ENCODE measurements at places on chromosomes 2 and 18.
A peak's percentile ranks its signal among the peaks of the same experiment; 100 is the strongest.

DNA sequence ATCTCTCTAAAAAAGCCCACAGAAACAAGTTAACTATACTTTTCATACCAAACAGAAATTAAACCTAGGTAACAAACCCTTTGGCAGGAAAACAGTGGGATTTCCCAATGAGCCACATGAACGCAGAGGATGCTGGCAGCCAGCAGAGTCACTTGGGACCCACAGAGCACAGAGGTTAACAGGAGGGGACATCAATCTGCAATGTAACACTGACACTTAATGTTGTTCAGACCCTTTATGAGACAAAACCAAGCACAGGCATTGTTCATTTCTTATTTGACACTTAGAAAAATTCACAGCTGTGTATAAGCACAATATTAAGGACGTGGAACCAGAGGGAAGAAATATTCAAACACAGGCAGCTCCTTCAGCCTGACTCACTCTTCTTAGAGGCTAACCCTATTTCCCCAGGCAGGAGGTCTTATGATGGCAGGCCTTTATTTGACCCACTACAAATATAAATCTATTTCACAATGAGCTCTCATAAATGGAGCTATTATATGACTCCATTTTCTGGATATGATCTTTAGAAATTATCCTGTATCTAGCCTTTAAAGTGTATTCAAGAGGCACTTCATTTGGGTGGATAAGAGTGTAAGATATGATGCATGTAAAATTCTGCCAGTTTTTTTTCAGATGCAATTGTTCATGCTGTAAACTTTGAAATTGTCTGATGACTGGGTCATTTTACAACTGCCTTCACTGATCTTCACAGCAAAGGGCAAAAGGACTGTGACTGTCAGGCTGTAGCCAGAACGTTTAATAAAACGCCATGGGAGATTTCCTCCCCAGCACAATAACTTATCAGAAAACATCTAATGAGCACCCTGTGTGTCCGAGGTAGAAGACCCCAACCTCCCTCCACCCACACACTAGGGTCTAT is 132.8 kb upstream of the SATB2 start:
- DNase-seq, result no peak

GRCh38 chr18:50280707-50281294 is 522 bp downstream of the MBD1 start:
- DNase-seq, result no peak

DNA sequence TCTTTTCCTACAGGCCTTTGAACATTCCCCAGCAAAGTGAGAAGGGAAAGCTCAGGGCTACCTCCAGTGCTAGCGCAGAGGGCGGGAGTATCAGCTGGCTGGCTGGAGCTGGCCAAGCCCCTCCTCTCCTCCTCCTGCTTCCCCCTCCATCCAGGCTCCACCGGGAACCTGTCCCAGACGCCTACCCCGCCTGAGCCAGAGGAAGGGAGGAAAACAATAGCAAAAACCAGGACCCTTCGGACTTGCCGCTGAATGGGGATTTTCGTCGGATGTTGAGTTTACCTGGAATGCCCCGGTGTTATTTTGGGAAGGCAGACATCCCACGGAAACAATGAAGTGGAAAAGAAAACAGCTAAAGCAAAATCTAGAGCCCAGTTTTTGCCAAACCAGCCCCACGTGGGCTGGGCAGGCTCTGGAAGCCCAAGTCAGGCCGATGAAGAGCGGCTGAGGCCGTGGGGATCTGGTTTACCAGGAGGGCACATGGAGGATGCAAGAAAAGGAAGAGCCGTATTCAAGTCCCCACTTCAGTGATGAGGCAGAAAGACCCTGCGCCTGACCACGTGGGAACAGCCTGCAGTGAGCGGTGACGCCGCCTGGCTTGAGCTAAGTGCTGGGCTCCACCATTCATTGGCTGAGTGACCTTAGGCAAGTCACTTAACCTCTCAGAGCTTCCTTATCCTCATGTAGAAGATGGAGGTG is 100.4 kb upstream of the LCLAT1 start:
- DNase-seq, result no peak

DNA sequence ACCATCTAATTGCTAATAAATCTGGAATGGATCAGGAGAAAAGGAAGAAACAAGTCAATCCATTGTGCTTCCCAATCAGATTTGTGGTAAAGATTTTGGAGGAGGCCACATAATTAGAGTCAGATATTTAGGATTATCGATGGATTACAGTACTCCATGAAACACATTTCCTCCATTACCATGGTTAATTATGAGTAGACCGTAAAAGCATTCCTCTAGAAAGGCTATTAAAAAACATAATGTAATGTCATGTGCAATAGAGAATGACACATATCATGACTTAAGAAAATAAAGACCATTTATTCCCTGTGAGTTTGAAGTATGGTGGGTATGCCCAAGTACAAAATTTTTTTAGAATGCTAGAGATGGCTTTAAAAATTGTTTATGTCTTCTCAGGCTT is 96.1 kb downstream of the ITGA4 start:
- DNase-seq, result no peak

GRCh38 chr18:77129150-77129551 is 3.4 kb downstream of the MBP start:
- no peak for DNase-seq

DNA sequence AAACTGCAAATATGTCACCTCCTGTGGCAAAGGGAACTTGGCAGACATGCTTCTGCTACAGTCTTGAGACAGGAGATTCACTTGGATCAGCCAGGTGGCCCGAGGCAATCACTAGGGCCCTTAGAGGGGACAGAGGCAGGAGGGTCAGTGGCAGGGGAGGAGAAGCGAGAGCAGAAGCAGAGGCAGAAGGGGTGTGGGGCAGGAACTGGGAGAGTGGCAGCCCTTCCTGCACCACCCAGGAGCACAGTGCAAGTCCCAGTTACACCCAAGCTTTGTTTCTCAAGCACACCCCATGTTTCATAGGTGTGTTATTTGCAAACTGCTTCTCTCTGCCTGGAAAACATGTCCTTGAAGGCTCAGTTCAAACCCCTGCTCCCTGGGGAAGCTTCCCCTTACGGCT is 309.7 kb upstream of the MYT1L start:
- DNase-seq, result no peak

GRCh38 chr2:66535574-66536289 is 100.8 kb downstream of the MEIS1 start:
- no peak for DNase-seq

GRCh38 chr2:229375251-229375650 is 104.2 kb upstream of the PID1 start:
- DNase-seq, result no peak

- peak; percentile 80 for DNase-seq
These were observed at the start of gene C1D for GRCh38 chr2:68062680-68063387. Gene C1D (minus strand): TSS chr2:68063004. CDS start chr2:68047310, 15,694 bp downstream.

DNA sequence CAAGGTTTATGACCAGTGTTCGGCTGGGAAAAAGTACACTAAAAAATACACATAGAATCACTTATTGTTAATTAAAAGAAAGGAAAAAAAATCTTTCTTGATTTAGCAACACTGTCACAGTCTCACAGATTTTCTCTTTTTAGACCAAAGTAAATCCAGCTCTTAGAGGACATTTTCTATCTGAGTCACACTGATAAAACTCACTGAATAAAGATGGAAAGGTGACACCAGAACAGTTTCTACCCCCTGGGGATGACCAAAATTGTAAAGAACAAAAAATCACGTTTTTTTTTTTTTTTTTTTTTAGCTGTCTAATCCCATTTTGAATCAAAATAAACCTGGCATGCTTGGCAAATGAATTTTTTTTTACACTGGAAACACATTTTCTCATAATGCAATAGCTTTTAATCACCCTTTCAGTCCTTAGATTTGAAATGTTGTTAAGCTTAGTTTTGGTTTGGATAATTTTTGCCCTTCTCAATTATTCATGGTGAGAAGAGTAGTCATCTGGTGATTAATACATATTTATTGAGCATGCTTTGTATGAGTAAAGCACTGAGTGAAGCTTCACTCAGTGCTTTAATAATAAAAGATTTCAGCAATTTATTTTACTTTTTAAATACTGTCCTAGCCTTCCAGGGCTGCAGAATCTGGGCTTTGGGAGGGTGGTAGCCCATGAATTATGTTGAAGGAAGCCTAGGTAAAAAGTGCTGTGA is 886.3 kb downstream of the SLC4A3 start:
- DNase-seq, result no peak

- DNase-seq, result no peak
These were observed 150.3 kb downstream of the SH3RF3 start for GRCh38 chr2:109279243-109279860.

DNA sequence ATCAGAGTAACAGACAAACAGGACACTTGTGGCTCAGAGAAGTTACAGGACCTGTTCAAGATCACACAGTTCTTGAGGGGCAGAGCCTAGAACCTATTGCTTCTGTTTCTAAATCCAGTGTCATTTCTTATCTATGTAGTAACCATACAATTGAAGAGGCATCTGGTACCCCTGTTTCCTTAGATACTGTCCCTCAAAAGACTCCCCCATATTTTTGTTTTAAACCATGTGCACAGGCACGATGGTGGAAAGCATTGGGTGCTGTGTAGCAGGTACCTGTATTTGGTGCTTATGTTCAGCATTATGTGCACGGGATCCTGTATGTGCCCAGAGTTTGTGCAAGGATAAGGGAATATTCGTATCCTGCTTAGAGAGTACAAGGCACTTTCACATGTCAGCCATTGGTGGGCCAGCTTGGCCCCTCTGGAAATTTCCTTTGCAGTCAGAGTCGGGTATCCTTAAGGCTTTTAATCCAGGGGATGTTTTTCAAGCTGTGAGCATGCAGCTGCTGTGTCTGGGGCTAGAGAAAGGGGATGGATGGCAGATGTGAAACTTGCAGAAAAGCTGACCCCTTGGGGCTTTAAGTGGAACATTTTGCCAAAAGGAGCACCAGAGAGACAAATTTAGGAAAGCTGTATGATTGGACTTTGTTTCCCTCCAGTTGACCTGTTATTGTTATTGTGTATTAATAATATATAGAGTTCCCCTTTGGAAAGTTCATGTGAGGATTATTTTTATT is 2.1 kb downstream of the LBH start:
- no peak for DNase-seq

DNA sequence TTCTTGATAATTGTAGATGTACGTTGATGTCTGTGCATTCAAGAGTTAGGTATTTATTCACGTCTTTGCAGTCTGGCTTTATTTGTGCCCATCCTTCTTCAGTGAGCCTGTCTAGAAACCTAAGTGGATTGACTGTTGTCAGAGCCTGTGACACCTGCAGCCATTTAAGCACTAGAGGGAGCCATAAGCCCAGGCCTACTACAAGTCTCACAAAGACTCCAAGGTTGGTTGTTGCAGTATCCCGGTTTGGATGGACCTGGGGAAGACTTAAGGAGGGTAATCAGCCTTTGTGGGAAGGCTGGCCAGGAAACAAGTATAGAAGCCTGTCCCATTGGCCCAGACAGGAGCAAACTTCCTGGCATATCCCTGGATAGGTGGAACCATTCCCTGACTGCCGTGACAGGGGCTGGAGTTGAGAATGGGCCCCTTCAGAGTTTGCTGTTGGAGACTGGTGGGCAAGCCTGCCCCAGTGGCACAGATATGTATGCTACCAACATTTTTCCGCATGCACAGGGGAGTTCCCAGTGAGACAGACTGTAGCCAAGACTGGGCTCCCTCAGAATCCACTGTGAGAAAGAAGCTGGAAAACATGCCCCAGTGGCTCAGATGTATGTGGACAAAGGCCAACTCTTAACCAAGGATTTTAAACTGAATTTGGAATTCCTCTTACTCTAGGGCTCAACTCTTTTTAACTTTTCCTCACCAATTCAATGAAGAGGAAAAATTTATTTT is 9.3 kb upstream of the LRRC30 start:
- DNase-seq, result peak; percentile 16

DNA sequence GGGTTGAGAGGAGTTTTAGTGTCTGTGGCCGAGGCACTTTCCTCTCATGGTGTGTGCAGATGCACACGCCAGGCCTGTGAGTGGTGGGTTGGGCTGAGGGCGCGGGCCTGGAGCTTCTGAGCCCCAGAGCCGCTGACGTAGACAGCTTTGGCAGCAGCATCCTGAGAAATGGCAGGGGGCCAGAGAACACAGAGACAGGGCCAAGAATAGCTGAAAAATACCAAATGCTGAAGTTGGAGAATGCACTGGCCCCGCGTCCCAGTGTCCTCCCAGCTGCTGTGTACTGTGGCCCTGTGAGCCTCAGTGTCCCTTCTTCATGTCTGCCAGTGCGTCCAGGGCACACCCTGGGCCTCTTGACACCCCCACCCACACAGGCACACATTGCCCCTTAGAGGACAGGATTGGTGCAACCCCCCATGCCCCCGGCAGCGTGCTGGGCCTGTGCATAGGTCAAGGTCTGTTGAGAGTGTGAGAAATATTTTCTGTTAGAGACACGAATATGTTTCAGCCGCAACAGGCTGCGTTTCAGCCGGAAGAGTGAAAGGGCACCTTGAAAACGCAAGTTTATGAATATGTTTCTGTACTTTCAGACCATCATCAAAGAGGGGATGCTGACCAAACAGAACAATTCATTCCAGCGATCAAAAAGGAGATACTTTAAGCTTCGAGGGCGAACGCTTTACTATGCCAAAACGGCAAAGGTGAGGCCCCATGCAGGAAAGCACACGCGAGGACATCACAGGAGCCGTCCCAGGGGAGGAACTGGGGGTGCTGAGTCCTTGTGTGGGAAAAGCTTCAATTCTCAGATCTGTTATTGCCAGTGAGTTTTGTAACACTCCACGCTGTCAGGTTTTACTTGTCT is 33.6 kb downstream of the DGKD start:
- no peak for DNase-seq

DNA sequence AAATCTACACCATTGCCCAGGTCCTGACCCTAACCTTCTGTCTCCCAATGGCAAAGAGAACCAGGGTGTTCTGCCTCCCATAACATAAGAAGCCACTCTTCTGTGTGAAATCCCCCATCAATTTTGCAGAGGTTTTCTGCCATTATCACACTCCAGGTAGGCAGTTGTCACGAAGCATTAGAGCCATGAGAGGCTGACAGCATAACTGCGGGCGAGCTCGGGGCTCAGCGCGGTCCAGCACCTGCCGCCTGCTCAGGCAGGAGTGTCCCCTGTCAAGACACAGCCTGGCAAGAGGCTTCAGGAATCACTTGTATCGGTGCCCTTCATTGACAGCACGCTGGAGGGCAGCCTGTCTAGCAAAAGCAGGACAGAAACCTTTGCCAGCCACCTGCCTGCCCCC is 251.2 kb downstream of the SATB2 start:
- no peak for DNase-seq

DNA sequence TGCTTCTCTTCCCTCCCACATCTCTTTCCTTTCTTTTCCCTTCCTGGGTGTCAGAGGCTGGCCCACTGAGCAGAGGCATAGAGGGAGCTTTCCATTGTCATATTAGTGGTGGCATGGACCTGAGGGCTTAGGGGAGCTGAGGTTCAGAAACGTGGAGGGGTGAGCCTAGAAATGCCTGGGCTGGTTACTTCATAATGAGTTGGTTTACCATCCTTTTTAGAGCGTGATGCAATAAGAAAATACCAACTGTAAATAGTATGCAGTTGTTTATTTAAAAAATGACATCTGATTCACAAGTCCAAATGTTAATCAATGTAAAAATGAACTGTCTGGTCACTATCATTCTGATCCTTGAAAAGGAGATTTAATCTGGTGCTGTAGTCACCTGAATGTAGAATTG is 46.3 kb downstream of the MYO1B start:
- no peak for DNase-seq

- DNase-seq, result no peak
These were observed 106.0 kb upstream of the TAF1B start for GRCh38 chr2:9737053-9737875.

- DNase-seq, result no peak
These were observed 130.3 kb upstream of the CTAGE1 start for GRCh38 chr18:22547807-22548561.
